Renal cortical epithelial cell (primary cell): ENCODE measurements at places on chromosomes 4 and X. TPM values are rescaled to one million over a fixed set of nuclear protein-coding genes. Genes with fewer than 3 reads are reported as not detected.

GRCh38 chrX:95071621-95072020 is 1397.6 kb downstream of the FAM133A start:
- DNase-seq, result no peak

The MMRN1 gene
- 1.6 and 3.0 TPM in 2 replicates for total RNA-seq

- DNase-seq, result no peak
Measured at GRCh38 chr4:4820739-4821138, 38.7 kb upstream of the MSX1 start.

The PAGE1 gene
- not detected in 2 replicates for total RNA-seq

GRCh38 chr4:8644461-8644891 is 51.9 kb downstream of the CPZ start:
- DNase-seq, result no peak

DNA sequence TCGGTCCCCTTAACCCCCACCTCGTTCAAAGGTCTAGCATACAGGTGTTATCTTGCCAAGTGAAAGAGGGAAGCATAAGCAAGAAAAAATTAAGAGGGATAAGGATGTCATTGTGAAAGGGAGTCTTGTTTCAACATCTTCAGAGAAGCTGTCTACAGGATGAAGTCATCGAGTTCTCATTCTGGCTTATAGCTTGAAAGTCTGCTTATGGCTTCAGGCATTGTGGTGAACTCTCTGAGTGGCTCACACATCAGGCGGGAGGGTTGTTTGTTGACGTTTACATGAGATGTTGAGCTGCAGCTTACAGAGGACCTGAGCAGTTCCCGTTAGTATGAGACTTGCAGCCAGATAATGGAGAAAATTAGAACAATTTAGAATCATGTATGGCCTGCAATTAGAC is 16.6 kb downstream of the MAGEA9B start:
- no peak for DNase-seq

DNA sequence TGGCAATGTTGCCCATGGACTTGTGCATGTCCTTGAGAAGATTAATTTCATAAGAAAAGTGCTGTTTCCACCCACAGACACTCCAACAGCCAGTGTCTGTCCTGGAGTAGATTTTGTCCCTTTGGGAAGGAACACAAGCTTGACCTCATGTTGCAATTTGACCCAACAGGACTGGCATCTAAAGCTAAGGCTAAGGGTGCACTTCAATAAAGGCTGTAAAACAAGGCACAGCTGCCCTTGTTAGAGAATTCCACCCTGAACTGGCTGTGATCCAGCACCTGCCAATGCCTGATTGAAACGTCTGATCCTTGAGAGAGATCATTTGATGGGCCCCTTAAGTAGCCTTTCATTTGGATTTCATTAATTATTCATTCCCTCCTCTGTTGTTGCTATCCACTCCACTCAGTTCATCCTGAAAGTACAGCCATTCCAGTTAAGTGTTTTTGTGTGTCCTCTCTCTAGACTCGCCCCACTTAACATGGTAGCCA is 56.2 kb downstream of the CD99L2 start:
- no peak for DNase-seq

DNA sequence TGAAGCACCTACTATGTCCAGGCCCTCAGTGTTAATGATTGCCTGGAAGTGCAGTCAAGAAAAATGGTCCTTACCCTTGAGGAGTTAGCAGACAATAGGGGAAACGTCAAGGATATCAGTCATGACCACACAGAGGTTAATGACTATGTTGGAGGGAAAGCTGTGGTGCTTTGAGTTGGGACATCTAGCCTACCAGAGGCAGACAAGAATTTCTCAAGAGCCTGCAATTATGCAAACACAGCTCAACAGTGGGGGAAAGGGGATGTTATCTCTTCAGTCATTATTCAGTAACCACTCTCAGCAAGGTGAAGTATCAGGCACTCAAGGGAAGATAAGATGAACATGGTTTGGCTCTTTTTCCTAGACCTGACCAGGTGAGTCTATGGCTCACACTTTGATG is 7.0 kb upstream of the FGFBP1 start:
- peak; percentile 89 for DNase-seq
